ENCODE measurements at places on chromosomes 1 and 21.

DNA sequence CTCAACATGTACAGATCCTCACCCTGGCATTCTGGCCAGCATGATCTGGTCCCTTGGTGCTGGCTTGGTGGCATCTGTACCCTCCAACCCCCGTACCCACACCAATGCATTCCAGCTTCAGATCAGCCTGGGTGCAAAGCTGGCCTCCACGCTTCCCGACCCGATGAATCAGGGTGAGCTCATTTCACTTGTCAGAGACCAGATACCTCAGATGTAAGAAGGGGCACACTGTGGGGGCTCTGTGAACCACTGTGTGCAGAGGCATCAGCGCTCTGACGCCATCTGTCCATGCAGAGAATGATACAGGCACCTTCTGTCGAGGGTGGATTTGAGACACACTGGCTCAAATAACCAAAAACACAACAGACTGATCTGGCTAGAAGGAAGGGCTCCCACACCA, 76.6 kb downstream of the DMRTB1 start:
- DNase-seq, result no peak

DNA sequence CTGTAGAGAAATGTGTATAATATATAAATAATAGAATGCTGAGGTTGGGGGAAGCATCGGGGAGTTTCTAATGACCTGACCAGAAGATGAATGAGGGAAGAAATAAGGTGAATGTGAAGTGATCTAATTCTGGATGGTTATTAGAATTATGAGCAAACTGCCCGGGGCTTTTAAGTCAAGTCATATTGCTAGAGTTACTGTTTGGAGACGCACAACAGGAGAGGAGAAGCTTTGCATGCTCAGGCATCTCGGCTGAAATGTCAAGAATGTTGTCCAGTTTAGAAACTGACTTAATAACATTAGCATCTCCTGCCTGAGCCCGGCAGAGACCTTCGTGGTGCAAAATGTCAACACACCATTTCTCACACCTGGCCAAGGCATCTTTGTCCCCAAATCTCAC, 119.1 kb downstream of the RRAGC start:
- DNase-seq, result no peak

GRCh38 chr1:185477638-185478580, 160.9 kb upstream of the IVNS1ABP start:
- DNase-seq, result no peak

GRCh38 chr1:5189384-5189783, 535.0 kb downstream of the AJAP1 start:
- no peak for DNase-seq

DNA sequence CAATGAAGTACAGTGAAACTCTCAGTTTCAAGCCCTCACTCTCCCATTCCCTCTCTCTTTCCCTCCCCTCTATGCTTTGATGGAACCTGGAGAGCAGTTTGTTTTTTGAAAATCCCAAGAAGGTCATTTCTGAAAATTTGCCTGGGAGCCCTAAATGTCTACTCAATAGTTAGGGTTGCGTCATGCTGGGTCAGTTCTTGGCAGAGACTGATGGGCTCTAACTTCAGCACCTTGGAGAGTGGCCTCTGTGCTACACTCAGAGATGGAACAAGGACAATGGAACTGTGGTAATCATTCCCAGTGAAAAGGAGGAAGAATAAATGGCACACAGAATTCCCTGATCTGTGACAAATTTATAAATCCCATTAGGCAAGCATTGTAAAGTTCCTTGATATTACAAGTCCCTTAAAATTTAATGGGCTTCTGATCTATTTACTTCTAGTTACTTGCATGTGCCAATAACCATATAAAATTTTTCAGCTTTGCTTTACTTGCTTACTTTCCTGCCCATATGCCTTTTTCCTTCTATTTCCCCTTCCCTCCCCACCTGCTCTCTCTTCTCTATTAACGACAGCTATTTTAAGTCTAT, 182.9 kb upstream of the KCND3 start:
- DNase-seq, result peak; percentile 10

- DNase-seq, result no peak
Measured at GRCh38 chr21:41064951-41065350, 103.0 kb upstream of the BACE2 start.

DNA sequence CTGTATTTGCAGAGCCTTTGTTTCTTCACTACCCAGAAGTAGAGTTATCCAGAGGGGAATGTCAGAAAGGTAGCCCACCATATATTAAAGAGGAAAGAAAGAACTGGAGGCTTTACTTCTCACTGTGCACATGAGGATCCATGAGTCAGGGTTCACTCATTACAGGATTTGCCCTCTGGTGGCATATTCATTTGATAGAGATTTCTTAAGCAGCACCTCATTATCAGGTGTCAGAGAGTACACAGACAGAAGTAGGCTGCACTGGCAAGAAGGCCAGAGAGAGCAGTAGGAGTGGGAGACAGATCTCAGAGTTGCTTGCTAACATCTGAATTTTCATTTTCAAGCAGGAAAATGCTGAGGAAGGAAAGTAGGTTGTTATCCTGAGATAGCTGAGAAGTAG, 123.8 kb downstream of the PIK3R3 start:
- no peak for DNase-seq

GRCh38 chr1:41698916-41699860, 214.7 kb upstream of the EDN2 start:
- peak; percentile 31 for DNase-seq

GRCh38 chr1:1432951-1433803, 2.3 kb upstream of the VWA1 start:
- no peak for DNase-seq

DNA sequence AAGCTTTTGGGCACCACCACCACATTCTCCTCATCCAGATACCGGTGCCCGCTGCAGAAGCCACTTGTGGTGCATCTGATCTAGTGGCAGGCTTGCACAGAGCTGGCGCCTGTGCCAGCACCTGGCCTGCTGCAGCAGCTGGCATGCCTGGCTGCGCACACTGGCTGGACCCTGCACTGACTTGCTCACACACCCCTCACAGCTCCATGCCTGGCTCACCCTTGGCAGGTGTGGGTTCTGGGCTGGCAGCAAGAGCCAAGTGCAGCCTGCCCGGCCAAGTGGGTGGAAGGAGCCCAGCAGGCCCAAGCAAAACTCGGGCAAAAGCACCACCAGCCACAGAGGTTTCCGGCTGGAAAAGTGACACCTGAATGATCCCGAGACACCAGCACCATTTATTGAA, 315.7 kb upstream of the RRP15 start:
- no peak for DNase-seq

DNA sequence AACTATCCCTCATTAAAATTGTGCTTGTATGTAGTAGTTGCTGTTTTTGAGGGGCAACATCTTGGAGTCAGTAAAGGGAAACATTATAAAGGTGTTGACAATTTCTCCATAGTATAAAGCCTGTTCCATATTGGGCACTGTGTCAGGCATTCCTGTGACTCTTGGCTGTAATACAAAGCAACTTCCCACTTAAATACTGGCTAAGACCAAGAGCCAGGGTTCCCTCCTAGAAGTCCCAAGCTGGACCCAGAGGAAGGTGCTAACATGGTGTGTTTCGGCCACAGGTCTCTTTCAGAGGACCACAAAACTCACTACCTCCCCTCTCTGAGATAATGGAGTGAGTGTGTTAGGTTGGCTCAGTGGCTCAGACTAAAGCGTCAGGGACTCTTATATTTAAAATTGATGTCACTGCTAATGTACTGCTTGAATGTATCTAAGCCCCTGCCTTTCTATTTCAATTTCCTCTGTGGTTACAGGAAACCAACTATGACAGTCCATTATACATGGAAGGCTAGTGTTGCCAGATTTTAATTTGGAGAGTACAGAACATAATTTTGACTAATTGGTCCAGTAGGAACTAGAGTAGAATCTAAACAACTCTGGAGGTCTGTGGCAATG, 74.7 kb upstream of the RGL1 start:
- no peak for DNase-seq

- DNase-seq, result no peak
Measured at GRCh38 chr1:10564063-10564462, 89.3 kb downstream of the PEX14 start.

GRCh38 chr1:44503625-44504024, 98.6 kb downstream of the RNF220 start:
- DNase-seq, result no peak

- no peak for DNase-seq
Measured at GRCh38 chr21:34342476-34342875, 21.3 kb upstream of the KCNE2 start.

- no peak for DNase-seq
Measured at GRCh38 chr1:230332061-230332460, 94.1 kb downstream of the PGBD5 start.

DNA sequence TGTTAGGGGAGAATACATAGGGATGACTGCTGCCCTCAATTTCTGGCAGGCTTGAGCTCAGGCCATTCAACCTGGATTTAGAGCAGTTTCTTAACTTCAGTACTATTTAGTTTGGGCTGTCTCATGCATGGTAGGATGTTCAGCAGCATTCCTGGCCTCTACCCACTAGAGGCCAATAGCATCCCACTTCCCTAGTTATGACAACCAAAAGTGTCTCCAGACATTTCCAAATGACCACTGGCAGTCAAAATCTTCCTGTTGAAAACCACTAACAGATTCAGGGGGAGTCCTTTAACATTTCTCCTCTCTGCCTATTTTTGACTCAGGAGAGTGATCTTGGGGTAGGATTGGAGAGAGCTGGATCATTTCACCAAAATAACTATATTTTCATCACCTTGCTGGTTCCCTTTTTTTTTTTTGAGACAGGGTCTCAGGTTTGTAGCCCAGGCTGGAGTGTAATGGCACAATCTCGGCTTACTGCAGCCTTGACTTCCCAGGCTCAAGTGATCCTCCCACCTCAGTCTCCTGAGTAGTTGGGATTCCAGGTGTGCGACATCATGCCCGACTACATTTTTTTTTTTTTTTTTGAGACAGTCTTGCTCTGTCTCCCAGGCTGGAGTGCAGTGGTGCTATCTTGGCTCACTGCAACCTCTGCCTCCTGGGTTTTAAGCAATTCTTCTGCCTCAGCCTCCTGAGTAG, 8.7 kb downstream of the GNAT2 start:
- no peak for DNase-seq

GRCh38 chr1:30604801-30605440, 118.5 kb downstream of the MATN1 start:
- no peak for DNase-seq

DNA sequence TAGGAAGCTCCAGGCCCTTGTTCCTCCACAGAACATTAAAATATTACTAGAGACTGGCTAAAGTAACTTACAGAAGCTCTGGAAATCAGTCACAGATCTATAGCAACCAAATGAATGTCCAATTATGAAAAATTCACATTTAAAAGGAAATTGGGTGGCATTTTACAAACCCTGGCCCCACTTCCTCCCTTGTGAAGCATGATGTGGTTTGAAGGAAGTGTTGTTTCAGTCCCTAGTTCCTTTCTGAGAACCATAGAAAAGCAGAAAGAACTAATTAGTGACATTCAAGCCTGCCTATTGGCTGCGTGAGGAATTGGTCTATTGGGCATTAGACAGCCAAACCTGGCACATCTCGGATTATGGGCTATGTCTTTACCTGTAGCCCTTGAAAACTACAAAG, 649.7 kb upstream of the NEGR1 start:
- no peak for DNase-seq

DNA sequence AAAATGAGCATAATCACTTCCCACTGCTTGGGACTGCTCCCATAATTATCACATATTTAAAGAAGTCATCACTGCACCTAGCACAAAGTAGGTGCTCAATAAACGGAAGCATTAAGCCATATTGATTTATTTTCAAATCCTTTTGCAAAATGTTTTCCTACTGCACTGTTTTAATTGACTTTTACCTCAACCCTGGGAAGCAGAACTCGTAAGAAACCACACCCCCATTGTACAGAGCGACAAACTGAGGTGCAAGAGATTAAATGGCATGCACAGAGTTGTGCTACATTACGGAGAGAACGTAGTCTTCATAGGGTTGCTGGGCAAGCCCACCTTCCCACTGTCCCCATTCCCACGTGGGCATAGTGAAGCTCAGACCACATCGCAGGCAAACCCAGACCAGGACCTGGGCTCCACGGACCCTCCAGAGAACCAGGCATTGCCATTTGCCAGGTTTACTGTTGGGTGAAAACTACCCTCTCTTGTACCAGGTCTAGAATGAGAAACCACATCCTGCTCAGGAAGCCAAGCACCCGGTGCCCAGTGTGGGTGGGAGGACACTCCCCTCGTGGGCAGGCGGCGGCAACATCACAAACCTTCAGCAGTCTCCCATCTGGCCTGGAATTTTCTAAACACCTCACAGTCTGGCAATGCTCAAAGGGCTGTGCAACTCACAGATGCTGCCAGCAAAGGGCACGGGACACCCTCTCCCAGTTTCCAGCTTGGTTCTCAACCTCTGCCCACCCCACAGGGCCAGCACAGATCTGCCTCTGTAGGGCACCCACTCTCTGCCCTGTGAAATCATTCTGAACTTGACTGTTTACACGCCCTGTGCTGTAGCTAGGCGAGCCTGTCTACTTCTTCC, 8.2 kb downstream of the IFFO2 start:
- DNase-seq, result peak; percentile 79

DNA sequence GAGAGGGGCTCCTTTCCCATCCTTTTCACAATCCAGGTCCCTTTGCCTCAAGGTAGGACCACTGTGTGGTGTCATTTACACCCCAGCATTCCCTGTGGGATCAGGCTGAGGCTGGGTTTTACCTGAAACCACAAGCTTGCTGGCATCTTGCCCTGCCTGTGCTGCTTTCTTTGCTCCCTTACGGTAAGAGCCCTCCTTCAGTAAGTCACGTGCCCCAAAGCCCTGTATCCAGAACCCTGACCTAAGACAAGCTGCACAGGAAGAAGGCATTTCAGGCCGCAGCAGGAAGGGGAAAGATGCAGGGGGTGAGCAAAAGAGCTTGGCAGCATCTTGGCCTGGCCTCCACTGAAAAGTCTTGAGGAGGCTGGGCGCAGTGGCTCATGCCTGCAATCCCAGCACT, 58.4 kb downstream of the KLHDC7A start:
- DNase-seq, result no peak

- no peak for DNase-seq
Measured at GRCh38 chr1:89670163-89670562, 37.2 kb downstream of the LRRC8C start.

- no peak for DNase-seq
Measured at GRCh38 chr1:242065813-242066212, 66.9 kb upstream of the MAP1LC3C start.

GRCh38 chr1:53410100-53410541, 49.1 kb upstream of the DMRTB1 start:
- DNase-seq, result no peak

DNA sequence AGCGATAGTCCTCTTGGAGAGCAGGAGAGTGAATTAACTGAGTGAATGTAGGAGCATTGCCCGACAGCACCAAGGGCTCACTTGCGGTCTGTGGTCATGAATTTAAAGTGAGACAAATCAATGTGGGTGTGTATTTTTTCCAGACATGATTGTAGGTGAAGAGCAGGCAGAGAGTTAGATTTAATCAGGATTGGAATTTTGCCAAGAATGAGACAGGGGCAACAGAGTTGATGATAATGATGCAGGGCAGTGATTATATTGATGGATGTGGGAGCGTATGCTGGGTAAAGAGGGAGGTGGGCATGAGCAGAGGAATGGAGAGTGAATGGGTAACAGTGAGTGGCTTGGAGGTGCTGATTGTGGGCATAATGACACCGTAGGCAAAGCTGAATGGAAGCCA, 20.0 kb upstream of the SYT6 start:
- no peak for DNase-seq
